ENCODE measurements at places on chromosomes 4 and X. TPM values are rescaled to one million over a fixed set of nuclear protein-coding genes. Genes with fewer than 3 reads are reported as not detected.

- H3K27me3 ChIP-seq, result no peaks in the 10 kb centered on the region
- H3K4me3 ChIP-seq, result no peak overlapping the region
- no peak overlapping the region for H3K27ac ChIP-seq
- DNase-seq, result no peak
- peaks cover 3% of the 10 kb centered on the region for H3K4me1 ChIP-seq
- H3K36me3 ChIP-seq, result no peaks in the 10 kb centered on the region
These were observed 17.1 kb upstream of the C1QTNF7 start for GRCh38 chr4:15410750-15411149.

- H3K27ac ChIP-seq, result no peak overlapping the region
- DNase-seq, result no peak
- H3K4me3 ChIP-seq, result no peak overlapping the region
- no peaks in the 10 kb centered on the region for H3K36me3 ChIP-seq
- peaks cover 15% of the 10 kb centered on the region for H3K4me1 ChIP-seq
These were observed 18.2 kb downstream of the BCOR start for GRCh38 chrX:40079572-40079971.

DNA sequence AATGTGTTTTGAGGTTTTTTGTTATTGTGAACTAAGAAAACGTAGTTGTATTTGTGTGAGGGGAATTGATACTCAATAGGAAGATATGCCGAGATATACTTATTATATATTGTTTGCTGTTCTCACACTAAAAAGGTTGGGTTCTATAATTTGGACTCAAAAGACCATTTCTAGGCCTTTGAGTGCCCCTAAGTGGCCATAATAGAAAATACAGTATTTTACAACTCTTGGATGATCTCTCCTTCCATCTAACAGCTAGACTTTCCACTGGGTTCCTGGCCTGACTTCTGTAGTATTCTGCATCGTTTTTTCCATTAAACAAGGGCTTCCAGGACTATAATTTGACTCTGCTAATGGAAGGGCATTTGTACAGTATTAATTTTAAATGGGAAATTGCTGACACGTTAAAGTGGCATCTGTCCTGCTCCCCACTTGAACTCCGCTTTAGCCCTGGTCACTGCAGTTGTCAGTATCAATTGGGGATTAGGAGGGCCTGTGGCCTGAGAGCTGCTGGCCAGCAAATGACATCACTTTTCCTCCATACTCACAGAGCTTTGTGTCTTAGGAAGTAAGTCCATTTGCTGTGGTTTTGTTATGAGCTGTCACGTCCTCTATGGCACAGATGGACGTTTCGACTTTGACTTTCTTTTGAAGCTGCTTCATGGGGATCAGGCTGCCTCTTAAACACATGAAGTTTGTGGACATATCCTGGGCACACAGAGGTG lies 176.9 kb downstream of the SLIT2 start:
- H3K4me1 ChIP-seq, result peaks cover 11% of the 10 kb centered on the region
- H3K27ac ChIP-seq, result no peak overlapping the region
- DNase-seq, result no peak
- no peak overlapping the region for H3K4me3 ChIP-seq
- H3K36me3 ChIP-seq, result no peaks in the 10 kb centered on the region
- no peaks in the 10 kb centered on the region for H3K27me3 ChIP-seq

GRCh38 chrX:63441717-63442116 lies 90.6 kb upstream of the SPIN4 start:
- H3K4me3 ChIP-seq, result no peak overlapping the region
- DNase-seq, result no peak
- no peaks in the 10 kb centered on the region for H3K27me3 ChIP-seq
- H3K27ac ChIP-seq, result no peak overlapping the region

DNA sequence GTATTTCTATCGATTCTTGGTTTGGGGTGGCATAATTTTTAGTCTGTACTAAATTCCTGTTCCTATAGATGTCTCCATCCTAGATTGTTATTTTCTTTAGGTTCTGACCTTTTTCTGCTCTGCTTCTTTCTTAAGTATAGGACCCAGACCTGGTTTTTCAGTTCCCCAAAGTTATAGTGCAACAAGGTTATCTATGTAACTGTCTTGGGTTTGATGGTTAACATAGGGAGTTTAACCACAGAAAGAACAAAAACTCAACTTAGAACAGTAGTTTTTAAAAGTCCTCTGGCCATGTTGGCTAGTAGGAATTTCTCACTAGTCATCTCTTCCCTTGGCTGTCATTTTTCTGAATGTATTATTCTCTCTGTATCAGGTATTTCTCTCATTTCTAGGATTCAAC lies 38.8 kb upstream of the MAD2L1 start:
- H3K36me3 ChIP-seq, result no peaks in the 10 kb centered on the region
- no peak overlapping the region for H3K27ac ChIP-seq
- H3K27me3 ChIP-seq, result no peaks in the 10 kb centered on the region

DNA sequence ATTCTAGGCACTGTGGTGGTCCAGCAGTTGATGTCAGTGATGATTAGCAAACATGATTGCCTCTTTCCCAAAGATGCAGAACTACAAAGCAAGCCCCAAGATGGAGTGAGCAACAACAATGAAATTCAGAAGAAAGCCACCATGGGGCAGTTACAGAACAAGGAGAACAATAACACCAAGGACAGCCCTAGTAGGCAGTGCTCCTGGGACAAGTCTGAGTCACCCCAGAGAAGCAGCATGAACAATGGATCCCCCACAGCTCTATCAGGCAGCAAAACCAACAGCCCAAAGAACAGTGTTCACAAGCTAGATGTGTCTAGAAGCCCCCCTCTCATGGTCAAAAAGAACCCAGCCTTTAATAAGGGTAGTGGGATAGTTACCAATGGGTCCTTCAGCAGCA lies 365.3 kb downstream of the MAPK10 start:
- no peaks in the 10 kb centered on the region for H3K36me3 ChIP-seq
- H3K27me3 ChIP-seq, result no peaks in the 10 kb centered on the region
- H3K4me3 ChIP-seq, result no peak overlapping the region
- no peak for DNase-seq
- no peaks in the 10 kb centered on the region for H3K4me1 ChIP-seq
- no peak overlapping the region for H3K27ac ChIP-seq

DNA sequence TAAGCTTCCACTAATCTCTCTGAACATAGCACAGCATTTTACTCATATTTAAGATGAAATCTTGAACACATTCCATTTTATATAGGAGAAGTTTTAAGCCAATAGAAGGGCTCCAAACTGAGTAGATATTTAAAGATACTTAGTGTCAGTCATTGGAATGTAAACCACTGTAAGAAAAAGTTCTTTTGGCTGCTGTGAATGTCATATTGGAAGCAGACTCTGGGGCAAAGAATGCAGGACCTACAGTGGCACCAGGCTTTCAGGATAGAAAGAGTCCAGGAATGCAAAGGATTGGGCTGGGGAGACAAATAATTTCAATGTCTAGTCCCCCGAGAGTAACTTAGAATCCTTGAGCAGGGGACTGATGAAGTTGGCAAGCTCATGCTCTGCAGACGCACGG lies 1047.7 kb downstream of the STIM2 start:
- H3K27me3 ChIP-seq, result no peaks in the 10 kb centered on the region
- H3K27ac ChIP-seq, result no peak overlapping the region
- DNase-seq, result no peak

- H3K27ac ChIP-seq, result no peak overlapping the region
- no peaks in the 10 kb centered on the region for H3K27me3 ChIP-seq
- no peak for DNase-seq
- H3K4me1 ChIP-seq, result no peaks in the 10 kb centered on the region
These were observed 5.2 kb upstream of the AFF2 start for GRCh38 chrX:148495176-148495575.

GRCh38 chr4:80393246-80393969 lies 57.9 kb downstream of the CFAP299 start:
- no peak for DNase-seq
- no peak overlapping the region for H3K27ac ChIP-seq
- no peaks in the 10 kb centered on the region for H3K36me3 ChIP-seq
- no peaks in the 10 kb centered on the region for H3K27me3 ChIP-seq
- H3K4me1 ChIP-seq, result no peaks in the 10 kb centered on the region

- H3K4me3 ChIP-seq, result no peak overlapping the region
- H3K27ac ChIP-seq, result no peak overlapping the region
- DNase-seq, result no peak
- H3K27me3 ChIP-seq, result no peaks in the 10 kb centered on the region
These were observed 24.3 kb downstream of the PSAPL1 start for GRCh38 chr4:7410446-7410845.

FAM236B gene
- not detected for total RNA-seq

MSX1 gene
- total RNA-seq, result 5.2 TPM

FGFBP2 gene
- total RNA-seq, result 1.2 TPM

CENPI gene
- total RNA-seq, result 0.69 TPM

Measured in adrenal gland (tissue), 19 donors.